ENCODE measurements at places on chromosomes 13 and 19. TPM values are rescaled to one million over a fixed set of nuclear protein-coding genes. Genes with fewer than 3 reads are reported as not detected.
A peak's percentile ranks its signal among the peaks of the same experiment; 100 is the strongest.

Gene CKM
- total RNA-seq, result 2,391 TPM

Gene ZNF57
- 1.8 TPM for total RNA-seq

Gene DPY19L3
- 8.6 TPM for total RNA-seq

Gene ARL11
- 0.27 TPM for total RNA-seq

DNA sequence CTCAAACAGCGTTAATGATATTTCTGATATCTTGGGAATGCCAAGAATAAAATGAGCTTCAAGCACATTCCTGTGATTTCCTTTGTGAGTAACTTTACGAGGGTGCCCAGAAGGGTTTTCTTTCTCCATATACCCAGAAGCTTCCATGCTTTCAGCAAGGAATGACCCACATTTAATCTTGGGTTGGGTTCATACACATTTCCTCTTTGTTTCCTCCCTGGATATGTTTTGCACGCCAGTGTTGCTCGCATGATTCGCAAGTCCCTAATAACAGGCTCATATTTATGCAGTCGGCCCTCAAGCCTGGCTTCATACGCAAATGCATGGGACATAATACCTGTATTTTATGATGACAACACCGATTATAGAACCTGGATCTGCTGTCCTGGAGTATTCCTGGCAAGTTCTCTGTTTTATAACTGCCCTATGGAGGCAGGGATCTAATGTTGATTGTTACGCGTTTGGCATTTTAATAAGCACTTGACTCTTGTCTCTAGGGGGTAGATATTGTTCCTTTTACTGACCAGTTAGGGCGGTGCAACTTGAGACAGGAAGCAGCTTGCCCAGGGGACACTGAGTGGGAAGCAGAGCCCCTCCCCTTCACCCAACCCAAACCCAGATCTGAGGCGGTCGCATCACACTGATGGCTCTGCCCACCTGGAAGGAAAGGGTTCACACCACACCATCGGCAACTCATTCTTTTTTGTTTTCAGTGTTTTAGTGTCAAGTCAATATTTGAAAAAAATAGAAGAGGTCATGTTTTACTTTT lies 220.4 kb upstream of the SOX1 start:
- DNase-seq, result peak; percentile 75

DNA sequence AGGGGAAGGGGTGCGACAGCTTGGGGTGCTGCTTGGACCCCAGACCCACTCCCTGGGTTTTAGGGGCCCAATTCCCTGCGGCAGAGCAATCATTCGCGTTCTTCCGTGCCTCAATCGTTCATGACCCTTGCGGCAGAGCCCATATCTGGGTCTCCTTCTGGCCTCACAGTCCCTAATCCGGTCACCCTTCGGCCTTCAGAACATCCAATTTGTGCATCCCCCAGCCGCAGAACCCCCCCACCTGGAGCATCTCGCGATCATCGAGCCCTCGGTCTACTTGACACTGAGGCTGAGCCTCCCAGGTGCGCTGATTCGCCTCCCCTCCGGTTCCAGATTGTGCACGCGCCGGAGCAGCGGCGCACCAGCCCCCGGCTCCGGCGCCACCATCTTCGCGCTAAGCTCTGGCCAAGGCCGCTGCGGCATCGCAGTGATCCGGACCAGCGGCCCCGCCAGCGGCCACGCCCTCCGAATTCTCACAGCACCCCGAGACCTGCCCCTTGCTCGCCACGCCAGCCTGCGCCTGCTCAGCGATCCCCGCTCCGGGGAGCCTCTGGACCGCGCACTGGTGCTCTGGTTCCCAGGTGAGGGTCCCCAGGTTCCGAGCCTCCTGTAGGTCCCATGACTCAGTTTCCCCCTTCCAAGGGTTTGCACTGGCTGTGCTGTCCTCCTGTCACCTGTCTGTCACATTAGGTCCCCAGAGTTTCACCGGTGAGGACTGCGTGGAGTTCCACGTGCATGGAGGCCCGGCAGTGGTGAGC lies 501 bp downstream of the GTPBP3 start:
- no peak for DNase-seq

DNA sequence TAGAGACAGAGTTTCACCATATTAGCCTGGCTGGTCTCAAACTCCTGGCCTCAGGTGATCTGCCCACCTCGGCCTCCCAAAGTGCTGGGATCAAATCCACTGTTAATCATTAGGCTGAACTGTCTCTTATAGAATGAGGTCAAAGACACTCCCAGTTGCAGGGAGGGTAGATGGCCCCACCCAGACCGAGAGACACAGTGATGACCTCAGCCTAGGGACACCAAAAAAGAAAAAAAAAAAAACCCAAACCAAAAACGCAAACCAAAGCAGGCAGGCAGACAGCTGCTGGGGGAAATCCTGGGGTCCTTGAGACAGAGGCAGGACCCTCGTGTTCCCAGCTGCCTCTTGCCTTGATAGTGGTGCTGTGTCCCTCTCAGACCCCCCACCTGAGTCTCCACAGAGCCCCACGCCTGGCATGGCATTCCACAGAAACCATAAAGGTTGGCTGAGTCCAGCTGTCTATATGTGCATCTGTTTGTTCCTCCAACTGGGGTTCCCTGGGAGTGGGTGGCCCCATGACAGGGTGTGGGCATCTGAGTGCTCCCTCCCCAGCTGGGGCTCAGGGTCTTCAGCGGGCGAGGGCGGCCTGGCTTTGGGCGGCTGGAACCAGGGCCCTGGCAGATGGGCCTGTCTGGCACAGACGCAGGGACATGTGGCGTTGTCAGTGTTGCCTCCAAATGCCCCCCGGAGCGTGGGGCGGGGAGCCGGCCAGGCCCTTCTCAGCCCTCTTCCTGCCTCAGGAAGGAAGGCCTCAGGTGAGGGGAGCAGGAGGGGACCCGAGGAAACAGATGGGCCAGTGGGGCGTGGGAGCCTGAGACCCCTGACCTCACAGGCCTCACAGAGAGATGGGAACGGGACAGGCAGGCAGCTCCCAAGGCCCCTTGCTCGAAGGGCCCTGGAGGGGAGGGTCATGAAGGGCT lies 5.2 kb downstream of the DAND5 start:
- no peak for DNase-seq

GRCh38 chr19:45166723-45167252 lies 6.0 kb upstream of the NKPD1 start:
- DNase-seq, result no peak

DNA sequence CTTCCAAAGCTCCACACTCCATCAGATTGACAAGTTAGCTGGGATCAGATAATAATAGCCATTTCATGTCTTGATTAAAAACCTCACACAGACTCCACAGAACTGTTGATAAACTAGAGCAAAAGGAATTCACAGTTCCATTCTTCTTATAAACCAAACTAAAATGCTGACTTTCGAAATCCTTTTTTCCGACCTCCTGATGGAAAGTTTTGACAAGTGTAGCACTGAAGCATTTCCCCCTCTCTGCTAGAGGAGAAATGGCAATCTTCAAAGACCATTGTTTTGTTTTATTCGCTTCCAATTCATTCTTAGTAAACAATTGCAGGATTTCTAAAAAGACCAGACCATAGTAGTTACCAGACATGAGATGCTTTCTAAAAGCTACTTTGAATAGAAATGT lies 58.8 kb downstream of the COL4A2 start:
- no peak for DNase-seq

DNA sequence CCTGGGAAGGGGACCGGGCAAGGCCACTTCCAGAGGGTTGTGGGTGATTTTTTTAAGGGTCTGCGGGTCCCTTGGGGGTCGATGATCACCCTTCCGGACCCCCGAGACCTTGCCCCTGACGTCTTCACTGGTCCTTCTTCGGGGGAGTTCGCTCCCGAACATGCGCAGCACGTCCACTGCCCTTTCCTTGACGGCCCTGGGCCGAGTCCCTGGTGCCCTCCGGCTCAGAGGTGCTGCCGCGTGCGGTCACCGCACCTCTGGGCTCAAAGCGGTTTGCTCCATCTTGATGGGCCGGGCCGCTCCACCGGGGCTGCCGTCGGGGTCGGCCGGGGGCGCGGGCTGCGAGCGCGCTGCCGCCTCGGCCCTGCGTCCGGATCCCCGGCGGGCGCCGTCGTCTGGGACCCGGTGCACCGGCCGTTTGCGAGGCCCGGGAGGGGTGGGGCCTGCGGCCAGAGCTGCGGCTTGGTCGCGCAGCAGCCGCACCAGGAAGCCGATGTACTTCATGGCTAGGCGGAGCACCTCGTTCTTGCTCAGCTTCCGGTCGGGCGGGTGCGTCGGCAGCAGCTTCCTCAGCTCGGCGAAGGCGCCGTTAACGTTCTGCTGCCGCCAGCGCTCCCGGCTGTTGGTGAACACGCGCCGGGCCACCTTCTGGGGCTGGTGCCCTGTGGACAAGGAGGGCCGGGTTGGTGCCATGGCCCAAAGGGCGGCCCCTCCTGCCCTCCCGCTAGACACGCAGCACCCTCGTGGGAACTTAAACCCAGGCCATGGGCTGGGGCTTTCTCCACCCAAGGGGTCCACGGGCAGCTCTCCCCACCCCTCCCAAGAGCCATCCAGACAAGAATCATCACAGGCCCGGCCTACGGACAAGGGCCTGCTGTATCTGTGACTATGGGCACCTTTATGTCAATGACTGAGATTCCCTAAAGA lies 3.3 kb downstream of the LYL1 start:
- peak; percentile 94 for DNase-seq

GRCh38 chr19:42324655-42325307 lies 654 bp upstream of the MEGF8 start:
- no peak for DNase-seq

DNA sequence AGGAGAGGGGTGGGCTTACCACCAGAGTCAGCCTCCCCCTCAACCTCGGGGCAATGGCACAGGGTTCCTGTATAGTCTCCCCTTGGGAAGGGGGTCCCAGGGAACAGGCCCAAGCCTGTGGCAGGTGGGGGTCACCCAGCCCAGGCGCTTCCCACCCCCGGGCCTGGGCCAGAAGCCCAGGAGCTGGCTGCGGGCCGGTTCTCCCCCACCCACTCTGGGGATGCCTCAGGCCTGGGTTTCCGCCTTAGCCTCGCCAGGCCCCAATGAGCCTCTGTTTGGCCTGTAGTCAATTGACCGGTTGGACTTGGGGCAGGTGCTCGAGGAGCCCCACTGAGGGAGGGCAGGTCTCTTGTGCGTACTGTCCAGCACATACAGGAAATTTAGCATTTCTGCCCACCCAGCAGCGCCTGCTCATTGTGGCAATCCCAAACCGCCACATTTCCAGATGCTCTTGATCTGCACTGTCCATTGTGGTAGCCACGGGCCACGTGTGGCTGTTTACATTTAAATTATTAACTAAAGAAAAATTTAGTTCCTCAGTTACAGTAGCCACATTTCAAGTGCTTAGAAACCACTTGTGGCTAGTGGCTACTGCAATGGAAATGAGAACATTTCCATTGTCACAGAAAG lies 9.9 kb downstream of the LYL1 start:
- no peak for DNase-seq

All from cardiac septum (tissue), 1 donor.